Stimulated activated CD8-positive, alpha-beta memory T cell treated with anti-CD3 and anti-CD28 coated beads, Interleukin-15, amount 100 ng/mL, for 1 hour (primary cell): ENCODE measurements at places on chromosomes 6 and 20.

DNA sequence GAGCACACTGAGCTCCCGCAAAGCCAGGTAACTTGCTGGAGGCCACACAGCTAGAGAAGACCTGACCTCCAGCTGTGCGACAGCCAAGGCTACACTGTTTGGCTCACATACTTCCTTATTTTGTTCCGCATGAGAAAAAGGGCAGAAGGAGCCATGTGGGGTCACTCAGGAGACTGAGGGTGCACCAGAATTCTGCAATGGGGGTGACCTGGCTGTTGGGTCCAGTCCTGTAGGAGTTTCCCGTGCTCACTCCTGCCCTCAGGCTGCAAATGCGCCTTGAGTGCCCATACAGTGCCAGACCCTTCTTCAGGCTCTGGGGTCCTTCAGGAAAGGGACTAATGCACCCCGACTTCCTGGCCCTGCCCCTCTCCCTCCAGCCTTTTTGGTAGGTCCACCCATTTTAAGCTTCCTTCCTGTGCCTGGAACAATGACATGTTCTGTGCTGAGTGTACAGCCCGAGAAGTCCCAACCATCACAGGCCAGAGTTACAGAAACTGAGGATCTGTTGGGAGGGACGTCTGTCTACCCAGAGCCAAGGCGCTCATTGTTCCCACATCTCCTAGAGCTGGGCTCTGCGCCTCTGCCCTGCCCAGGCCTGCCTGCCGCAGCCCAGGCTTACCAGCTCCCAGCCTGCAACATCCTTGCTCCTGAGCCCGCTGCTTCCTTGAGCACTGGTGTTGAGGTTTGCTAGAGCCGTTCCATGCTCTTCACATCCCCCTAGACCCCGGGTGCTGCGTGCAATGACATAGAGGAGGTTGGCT, 33.5 kb upstream of the CD93 start:
- no peak for DNase-seq

DNA sequence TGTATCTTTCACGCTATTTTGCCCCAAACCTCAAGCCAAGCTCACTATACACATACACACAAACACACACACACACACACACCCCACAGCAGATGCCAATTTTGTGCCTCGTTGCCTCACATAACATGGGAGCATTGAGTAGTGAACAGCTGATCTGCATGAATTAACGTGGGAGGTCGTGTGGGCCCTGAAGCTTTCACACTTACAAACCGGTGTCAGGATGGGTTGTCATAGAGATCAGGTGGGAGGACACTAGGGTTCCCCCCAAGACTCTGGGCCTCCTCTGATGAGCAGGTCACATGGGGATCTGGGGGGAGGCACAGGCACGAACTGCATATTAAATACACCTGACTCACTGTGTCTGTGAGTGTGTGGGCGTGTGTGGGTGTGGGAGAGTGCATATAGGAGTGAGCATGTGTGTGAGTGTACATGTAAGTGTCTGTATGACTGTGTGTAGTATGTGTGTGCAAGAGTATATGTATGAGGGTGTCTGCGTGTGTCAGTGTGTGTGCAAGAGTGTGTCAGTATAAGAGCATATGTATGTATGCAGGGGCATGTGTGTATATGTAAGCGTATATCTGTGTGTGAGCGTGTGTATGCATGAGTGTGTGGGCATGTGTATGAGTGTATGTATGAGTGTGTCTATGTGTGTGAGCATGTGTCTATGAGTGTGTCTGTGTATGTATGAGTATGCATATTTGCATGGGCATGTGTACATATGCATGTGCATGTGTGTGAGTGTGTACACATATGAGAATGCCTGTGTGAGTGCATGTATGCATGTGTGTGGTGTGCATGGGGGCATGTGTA, 370.4 kb downstream of the PREX1 start:
- no peak for DNase-seq

- DNase-seq = no peak
Measured at GRCh38 chr20:14723614-14724013, 386.2 kb upstream of the FLRT3 start.

- DNase-seq = no peak
Measured at GRCh38 chr20:23915844-23916243, 36.3 kb upstream of the CST5 start.
